Kidney epithelial cell (primary cell): ENCODE measurements at places on chromosomes 13 and 19. TPM values are rescaled to one million over a fixed set of nuclear protein-coding genes. Genes with fewer than 3 reads are reported as not detected.

DNA sequence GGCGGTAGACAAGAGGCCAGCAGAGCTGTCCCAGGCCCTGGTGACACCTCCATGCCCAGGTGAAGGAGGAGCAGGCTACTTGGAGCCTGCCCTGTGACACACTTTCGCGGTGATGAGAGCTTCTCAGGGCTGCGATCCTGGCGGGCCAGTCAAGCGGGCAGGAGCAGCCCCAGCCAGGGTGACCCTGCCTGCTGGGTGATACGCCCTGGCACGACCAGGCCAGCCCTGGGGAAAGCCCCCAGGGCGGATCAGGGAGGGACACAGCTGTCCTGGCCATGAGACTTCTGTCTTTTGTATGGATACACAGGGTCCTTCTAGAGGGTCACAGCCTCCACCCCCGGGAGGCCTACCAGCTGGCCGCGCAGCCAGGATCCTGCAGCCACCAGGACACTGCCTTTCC is 13.1 kb downstream of the DNM2 start:
- DNase-seq, result no peak

DNA sequence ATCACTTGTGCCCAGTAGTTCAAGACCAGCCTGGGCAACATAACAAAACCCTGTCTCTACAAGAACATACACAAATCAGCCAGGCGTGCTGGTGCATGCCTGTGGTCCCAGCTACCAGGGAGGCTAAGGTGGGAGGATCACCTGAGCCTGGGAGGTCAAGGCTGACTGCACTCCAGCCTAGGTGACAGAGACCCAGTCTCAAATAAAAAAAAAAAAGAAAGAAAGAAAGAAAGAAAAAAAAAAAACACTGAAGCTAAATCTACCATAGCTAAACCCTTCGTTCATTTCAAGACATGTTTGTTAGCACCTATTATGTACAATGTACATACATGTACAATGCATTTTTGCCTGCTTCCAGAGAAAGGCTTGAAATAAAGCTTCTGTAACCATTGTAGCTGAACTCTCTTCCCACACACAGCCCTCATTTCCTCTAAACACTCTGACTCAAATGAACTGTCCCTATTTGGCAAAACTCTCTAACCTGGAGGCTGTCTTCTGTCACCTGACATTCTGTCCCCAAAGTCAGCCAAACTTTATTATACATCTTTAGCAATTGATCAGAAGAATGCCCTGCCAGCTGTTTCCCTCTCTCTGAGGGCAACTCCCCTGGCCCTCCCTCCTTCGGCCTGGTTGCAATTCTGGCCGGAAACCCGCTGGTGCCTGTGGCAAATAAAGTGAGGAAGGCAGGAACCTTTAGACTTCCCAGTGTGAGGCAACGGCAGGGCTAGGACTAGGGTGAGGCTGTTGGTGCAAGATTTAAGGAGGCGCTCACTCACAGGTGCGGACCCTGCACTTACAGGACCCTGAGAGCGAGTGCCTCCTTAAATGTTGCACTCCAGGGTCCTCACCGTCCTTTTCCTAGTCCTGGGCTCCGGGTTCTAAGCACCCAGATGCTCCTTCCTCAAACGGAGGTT is 1.8 kb downstream of the ETHE1 start:
- DNase-seq, result no peak

- no peak for DNase-seq
Observed at GRCh38 chr19:17794731-17795494, at the start of gene B3GNT3. TSS of gene B3GNT3 (plus strand) at chr19:17795138. CDS start at chr19:17807808, 12,670 bp downstream.

DNA sequence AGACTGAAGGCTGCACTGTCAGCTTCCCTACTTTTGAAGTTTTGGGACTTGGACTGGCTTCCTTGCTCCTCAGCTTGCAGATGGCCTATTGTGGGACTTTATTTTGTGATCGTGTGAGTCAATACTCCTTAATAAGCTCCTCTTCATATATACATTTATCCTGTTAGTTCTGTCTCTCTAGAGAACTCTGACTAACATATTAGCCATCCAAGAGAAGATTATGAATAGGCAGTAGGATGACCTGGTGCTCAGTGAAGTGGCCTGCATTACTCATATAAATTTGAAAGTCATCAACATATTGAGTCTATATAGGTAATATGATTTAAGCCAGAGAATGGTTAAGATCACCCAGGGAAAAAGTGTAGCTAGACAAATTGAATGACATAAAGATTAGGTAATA is 136.3 kb upstream of the UFM1 start:
- DNase-seq, result no peak

DNA sequence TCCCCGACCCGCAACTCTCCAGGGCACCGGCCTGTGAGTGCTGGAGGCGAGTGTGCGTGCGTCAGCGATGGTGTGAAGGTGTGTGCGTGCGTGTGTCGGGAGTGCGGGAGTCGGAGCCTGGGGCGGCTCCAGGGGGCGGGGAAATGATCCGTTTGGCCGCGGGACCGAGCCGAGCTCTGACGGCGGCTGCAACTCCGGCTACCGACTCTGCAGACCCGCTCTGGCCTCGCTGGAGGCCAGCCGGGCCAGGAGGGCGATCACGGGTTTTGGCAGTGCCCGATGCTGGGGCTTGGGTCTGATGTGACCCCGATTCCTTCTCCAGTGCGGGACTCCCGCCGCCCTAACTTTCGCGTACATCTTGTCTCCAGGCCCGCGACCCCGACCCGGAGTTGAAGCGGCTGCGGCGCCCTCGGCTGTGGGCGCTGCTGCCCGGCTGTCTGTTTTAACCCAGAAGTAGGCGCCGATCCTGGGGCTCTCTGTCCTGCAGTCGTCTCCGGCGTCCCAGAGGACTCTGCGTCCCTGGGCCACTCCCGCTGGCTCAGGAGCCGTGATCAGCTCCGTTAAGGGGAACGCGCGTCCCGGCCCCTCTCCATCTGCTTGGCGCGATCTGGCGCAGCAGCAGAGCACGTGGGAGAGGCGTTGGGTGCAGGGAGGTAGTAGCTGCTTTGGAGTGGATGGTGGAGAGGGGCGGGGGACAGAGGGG is 1.2 kb downstream of the CHST8 start:
- no peak for DNase-seq

GRCh38 chr19:33613620-33614000 is 8.1 kb upstream of the CHST8 start:
- no peak for DNase-seq

DNA sequence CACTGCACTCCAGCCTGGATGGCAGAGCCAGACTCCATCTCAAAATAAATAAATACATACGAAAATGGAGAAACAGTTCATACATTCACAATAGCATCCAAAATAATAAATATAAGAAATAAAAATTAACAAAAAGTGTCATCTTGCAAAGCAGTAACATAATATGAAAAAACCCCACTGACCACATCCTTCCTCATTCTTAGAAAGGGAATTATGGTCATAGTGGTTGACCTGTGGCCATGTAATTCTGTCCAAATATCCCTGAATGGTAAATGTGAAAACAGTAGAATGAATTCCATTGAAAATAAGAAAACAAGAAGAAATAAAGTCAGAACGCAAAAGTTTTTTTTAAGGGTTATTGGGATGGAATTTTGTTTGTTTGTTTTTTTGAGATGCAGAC is 7.0 kb upstream of the CDC42EP5 start:
- DNase-seq, result no peak

MEX3D gene
- 90.9 and 112 TPM in 2 replicates for total RNA-seq

MIDN gene
- 66.8 and 69.4 TPM in 2 replicates for total RNA-seq
